Coronary artery (tissue), 2 donors: ENCODE measurements at places on chromosomes 3 and 15.

DNA sequence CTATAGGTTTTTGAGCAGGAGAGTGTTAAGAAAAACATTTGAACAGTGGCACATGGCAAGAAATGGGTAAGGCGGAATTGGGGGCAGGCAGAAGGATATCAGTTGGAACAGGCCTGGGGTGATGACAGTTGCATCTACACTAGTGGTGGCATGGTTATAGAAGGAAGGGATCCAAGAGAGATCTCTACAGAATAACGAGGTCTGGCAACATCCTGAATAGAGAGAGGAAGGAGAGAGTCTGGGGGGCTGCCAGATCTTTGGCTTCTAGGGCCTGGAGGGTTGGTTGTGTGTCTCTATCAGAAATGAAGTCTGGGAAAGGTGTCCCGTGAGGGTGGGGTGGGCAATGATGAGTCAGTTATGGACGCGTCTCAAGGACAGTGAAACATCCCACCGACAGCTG lies 26.3 kb downstream of the FSTL1 start:
- peak; percentile 61 for DNase-seq

DNA sequence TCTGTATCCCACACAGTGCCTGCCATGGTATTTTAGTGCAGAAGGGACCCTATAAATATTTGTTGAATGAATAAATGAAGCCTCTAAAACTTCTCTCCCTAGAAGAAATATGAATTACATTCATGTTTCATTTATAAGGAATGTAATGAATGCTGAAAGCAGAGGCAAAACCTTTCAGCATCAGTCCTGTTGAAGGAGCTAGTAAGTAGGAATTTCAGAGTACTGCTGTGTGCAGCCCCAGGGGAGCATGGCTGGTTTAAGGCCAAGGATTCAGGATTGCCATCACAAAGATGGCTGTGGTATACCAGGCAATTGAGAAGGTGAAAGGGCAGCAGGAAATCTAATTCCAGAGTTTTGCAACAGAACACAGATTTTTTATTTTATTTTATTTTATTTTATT lies 1131.4 kb downstream of the IGSF11 start:
- no peak for DNase-seq

GRCh38 chr3:126977821-126978220 lies 5.1 kb upstream of the PLXNA1 start:
- no peak for DNase-seq

DNA sequence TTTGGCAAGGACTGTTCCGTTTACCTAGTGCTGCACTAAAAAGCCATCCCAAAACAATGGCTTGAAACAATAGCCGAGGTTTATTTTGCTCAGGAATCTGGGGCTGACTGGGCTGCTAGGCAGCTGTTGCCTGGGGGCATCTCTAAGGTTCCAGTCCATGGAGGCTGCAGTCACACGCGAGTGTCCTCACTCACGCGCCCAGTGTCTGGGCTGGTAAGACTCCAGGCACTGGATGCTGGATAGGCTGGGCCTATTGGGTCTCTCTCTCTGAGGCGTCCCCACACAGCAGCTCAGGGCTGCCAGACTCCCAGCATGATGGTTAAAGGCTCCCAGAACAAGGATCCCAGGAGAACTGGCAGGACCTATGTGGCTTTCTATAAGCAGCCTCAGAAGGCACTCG lies 34.2 kb downstream of the ALS2CL start:
- no peak for DNase-seq

- DNase-seq = no peak
Observed at GRCh38 chr3:160402221-160403027, 3.0 kb downstream of the SMC4 start.

DNA sequence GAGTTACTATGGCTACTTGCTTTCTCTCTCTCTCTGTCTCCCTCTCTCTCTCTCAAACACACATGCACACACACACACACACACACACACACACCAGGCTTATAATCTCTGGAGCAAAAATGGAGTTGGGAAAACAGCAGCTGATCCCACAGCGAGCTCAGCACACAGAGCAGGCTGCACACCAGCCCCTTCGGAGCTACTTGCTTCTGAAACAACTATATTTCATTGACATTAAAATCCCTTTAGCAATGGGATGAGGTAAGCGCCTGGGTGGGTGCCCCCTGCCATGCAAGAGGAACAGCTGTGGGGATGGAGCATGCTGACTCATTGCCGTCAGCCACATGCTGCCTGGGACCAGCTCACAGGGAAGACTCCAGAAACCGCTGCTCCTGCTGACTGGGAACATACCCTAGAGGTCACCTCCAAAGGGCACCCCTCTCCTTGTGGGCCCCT lies 45.7 kb downstream of the B3GNT5 start:
- no peak for DNase-seq
